ENCODE measurements at places on chromosomes 4 and X. TPM values are rescaled to one million over a fixed set of nuclear protein-coding genes. Genes with fewer than 3 reads are reported as not detected.

DNA sequence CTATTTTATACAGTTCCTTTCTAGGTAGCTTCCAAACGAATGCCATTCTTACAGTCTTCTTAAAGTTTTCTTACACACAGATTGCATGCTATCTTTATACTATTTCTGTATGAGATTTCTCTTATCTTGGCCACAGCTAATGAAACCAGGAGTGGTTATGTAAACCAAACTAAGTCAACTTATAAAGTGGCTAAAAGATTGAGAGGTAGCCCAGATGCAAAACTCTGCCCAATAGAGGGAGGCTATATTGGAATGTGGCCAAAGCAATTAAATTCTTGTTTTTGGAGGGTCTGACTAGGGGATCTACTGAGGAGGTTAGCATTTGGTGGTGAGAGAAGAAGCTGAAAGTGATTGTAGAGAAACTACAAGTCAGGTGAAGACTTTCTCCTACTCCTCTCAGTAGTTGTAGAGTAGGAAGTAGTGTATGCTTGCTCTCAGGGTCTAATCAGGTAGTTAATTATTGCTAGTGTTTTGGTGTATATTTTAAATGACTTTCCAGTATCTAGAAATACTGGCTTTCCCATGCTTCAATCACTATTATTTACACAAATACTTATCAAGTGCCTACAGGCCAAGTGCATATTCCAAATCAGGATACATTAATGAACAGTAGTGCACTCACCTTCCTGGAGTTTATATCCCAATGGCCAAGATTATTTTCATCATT is 104.2 kb upstream of the HPGD start:
- H3K4me1 ChIP-seq: no peaks in the 10 kb centered on the region
- no peak overlapping the region for H3K4me3 ChIP-seq
- no peaks in the 10 kb centered on the region for H3K27me3 ChIP-seq

DNA sequence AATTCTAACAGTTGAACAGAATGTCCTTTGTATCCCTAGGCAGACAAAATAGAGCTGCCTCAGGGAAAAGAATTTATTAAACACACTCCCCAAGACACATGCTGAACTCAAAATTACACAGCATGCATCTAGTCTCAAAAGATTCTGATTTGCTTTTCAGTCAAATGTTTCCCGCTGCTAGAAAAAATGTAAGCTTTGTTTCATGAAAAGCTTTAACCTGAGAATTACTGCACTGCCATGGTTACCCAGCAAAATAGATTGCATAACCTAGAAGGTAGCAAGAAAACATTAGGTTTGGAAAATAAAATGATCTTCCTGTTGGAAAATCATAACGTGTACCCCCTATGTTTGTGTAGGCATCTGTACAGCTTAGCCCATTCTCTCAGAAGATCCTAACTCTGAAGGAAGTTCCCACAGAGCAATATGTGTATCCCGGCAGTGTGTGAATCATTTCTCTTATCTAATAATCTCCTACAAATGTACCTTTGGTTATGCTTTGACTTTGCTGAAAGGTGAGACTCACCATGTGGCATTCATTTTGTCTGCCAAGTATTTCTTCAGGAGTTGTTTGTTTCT is 646.9 kb downstream of the STPG2 start:
- H3K4me1 ChIP-seq: no peaks in the 10 kb centered on the region
- no peak overlapping the region for H3K4me3 ChIP-seq
- H3K27ac ChIP-seq: no peak overlapping the region
- H3K36me3 ChIP-seq: no peaks in the 10 kb centered on the region

DNA sequence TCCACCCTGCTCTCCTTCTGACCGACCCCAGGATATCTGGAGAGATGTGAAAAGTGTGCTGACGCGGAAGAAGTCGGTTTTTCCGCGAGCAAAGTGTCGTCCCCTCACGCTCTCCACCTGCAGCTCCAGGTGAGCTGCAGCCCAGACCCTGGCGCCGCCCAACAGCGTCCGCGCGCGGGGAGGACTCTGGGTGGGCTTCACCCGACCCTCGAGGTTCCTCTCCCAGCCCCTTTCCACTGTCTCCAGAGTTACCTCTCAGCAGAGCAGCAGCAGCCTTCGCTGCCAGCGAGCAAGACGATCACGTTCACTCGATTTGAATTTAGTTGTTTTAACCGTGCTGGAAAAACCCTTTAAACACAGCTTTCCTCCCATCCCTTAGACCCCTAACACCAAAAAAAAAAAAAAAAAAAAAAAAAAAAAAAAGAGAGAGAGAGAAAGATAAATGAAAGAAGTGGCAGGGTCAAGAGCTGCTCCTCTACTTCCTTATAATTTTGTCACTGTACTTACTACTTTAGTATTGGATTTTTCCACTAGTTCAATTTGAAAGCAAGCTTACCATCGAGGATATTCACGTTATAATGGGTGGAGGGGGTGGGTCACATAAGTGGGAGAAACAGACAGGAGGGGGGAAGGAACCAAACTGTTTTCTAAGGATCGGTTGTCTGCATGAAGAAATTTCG is 758 bp upstream of the NR3C2 start:
- H3K4me1 ChIP-seq: no peaks in the 10 kb centered on the region
- peaks cover 15% of the 10 kb centered on the region for H3K27me3 ChIP-seq
- H3K36me3 ChIP-seq: no peaks in the 10 kb centered on the region

DNA sequence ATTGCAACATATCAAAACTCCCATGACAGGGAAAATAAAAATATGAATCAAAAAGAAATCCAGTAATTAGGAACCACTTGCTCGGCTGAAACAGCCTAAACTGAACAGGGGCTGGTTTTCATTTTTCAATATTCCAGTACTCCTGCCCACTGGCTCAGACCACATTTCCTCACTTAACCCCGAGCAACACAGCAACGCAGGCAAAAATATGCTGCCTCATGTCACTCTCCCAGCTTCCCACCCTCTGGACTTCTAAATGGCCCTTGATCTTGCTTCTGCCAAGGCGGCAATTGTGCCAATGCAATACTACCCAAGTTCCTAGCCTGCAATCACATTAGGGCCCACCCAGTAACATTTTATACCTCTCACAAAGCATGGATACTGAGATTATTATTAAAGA is 30.6 kb downstream of the USP46 start:
- DNase-seq: no peak
- H3K36me3 ChIP-seq: no peaks in the 10 kb centered on the region
- no peak overlapping the region for H3K4me3 ChIP-seq
- no peaks in the 10 kb centered on the region for H3K27me3 ChIP-seq
- H3K4me1 ChIP-seq: no peaks in the 10 kb centered on the region

GRCh38 chr4:123216543-123216942 is 180.1 kb upstream of the SPRY1 start:
- H3K27ac ChIP-seq: no peak overlapping the region
- no peaks in the 10 kb centered on the region for H3K27me3 ChIP-seq
- no peak for DNase-seq
- H3K36me3 ChIP-seq: no peaks in the 10 kb centered on the region
- H3K4me3 ChIP-seq: no peak overlapping the region
- H3K4me1 ChIP-seq: no peaks in the 10 kb centered on the region

GRCh38 chrX:122739770-122740169 is 444.3 kb upstream of the GRIA3 start:
- H3K27me3 ChIP-seq: no peaks in the 10 kb centered on the region
- no peaks in the 10 kb centered on the region for H3K36me3 ChIP-seq
- no peak overlapping the region for H3K27ac ChIP-seq
- no peaks in the 10 kb centered on the region for H3K4me1 ChIP-seq
- DNase-seq: no peak

DNA sequence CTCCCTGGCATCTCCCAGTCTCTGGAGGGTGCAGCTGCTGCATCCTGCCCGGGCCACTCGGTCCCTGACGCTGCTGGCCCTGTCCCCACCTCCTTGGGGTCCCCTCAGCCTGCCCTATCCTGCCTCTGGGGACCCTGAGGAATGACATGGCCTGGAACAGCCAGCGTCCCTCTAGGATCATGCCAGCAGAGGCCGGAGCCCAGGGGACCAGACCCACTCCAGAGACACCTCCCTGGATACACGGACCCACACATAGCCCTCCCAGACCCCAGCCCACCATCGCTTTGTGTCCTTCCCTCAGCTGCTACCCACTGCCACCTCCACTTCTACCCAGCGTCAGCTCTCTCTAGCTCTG is 35.5 kb downstream of the CPLX1 start:
- H3K4me1 ChIP-seq: peaks cover 4% of the 10 kb centered on the region
- H3K36me3 ChIP-seq: no peaks in the 10 kb centered on the region
- no peak overlapping the region for H3K4me3 ChIP-seq
- DNase-seq: no peak
- H3K27ac ChIP-seq: no peak overlapping the region
- H3K27me3 ChIP-seq: no peaks in the 10 kb centered on the region

GRCh38 chrX:12887767-12888166 is 18.7 kb upstream of the TLR8 start:
- no peaks in the 10 kb centered on the region for H3K4me1 ChIP-seq
- no peaks in the 10 kb centered on the region for H3K36me3 ChIP-seq
- H3K27me3 ChIP-seq: no peaks in the 10 kb centered on the region
- H3K27ac ChIP-seq: no peak overlapping the region

- no peak overlapping the region for H3K4me3 ChIP-seq
- no peaks in the 10 kb centered on the region for H3K27me3 ChIP-seq
- no peak overlapping the region for H3K27ac ChIP-seq
- H3K36me3 ChIP-seq: no peaks in the 10 kb centered on the region
- no peak for DNase-seq
These were observed 92.6 kb downstream of the TSPAN5 start for GRCh38 chr4:98565681-98566301.

GRCh38 chrX:84216406-84216805 is 28.4 kb upstream of the RPS6KA6 start:
- H3K4me3 ChIP-seq: no peak overlapping the region
- H3K27ac ChIP-seq: no peak overlapping the region
- no peaks in the 10 kb centered on the region for H3K36me3 ChIP-seq

DNA sequence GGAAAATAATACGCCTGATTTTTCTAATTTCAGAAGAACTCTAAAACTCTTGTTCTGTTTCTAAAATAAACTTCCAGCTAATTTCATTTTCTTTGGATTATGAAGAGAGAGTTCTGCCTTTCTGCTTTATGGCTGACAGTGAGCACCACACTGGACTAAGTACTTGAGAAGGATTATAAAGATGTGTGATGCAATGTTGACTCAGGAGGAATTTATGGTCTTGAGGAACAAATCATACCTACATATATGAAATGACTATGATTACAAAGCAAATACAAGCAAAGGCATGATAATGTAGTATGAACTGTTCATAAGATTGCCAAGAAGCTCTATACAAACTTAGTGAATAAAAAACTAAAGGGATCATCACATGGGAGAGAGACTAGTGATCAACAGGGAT is 13.0 kb upstream of the SLC25A5 start:
- no peak overlapping the region for H3K4me3 ChIP-seq
- no peaks in the 10 kb centered on the region for H3K27me3 ChIP-seq
- H3K27ac ChIP-seq: no peak overlapping the region
- no peak for DNase-seq
- H3K4me1 ChIP-seq: no peaks in the 10 kb centered on the region

DNA sequence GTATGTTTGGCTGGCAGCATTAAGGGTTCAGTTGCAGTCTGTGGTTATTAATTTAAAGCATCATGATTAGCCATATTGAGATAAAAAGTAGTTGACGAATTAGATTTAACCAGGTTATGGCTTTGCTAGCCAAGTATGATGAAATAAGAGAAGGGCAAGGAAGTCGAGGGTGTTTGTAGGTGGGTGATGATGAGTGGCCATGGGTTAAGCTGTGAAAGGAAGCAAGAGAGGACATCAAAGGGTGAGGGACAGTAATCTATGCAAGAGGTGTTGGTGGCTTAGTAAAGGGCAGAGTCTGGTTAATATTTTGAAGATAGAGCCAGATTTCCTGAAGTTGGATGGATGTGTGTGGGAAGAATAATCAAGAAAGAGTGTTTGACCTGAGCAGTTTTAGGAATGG is 44.5 kb downstream of the STIM2 start:
- no peaks in the 10 kb centered on the region for H3K27me3 ChIP-seq
- H3K4me3 ChIP-seq: no peak overlapping the region
- no peak for DNase-seq
- no peak overlapping the region for H3K27ac ChIP-seq
- no peaks in the 10 kb centered on the region for H3K4me1 ChIP-seq

- H3K4me3 ChIP-seq: no peak overlapping the region
- DNase-seq: no peak
These were observed 60.8 kb upstream of the IL2 start for GRCh38 chr4:122517345-122517744.

GRCh38 chr4:173936861-173937260 is 346.6 kb downstream of the FBXO8 start:
- no peaks in the 10 kb centered on the region for H3K27me3 ChIP-seq
- H3K4me1 ChIP-seq: no peaks in the 10 kb centered on the region
- H3K36me3 ChIP-seq: no peaks in the 10 kb centered on the region
- DNase-seq: no peak

GRCh38 chr4:92714640-92715039 is 410.9 kb downstream of the GRID2 start:
- H3K4me3 ChIP-seq: no peak overlapping the region
- H3K27me3 ChIP-seq: no peaks in the 10 kb centered on the region
- no peaks in the 10 kb centered on the region for H3K36me3 ChIP-seq
- H3K4me1 ChIP-seq: no peaks in the 10 kb centered on the region
- no peak overlapping the region for H3K27ac ChIP-seq

DNA sequence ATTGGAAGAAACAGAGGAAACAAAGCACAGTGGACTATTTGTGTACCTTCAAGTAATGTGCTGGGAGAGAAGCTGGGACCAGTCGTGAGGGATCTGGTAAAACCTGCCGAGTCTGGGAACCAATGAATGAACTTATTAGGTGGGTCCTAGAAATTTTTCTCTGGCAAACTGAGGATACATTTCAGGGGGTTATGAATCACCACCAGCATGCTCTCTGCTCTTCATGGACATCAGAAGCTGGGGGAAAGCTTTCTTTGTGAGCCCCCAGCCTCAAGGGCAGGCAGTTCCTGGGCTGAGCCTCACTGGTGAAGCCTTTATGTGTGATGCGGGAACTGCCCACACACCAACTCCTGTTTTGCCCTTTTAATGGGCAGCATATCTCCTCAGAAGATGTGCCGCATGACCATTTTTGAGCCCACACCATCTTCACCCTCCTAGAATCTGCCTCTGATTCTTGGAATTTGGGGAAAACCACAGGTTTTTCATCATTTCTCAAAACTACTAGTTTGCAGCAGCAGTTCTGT is 95.4 kb upstream of the ENPP6 start:
- no peak for DNase-seq
- H3K36me3 ChIP-seq: no peaks in the 10 kb centered on the region
- no peaks in the 10 kb centered on the region for H3K4me1 ChIP-seq
- no peak overlapping the region for H3K4me3 ChIP-seq
- H3K27me3 ChIP-seq: no peaks in the 10 kb centered on the region
- H3K27ac ChIP-seq: no peak overlapping the region

GRCh38 chr4:138772366-138772765 is 243.2 kb upstream of the NOCT start:
- H3K4me3 ChIP-seq: no peak overlapping the region
- H3K27ac ChIP-seq: no peak overlapping the region
- no peaks in the 10 kb centered on the region for H3K4me1 ChIP-seq
- H3K27me3 ChIP-seq: no peaks in the 10 kb centered on the region
- H3K36me3 ChIP-seq: no peaks in the 10 kb centered on the region

- no peaks in the 10 kb centered on the region for H3K4me1 ChIP-seq
- no peaks in the 10 kb centered on the region for H3K36me3 ChIP-seq
- no peaks in the 10 kb centered on the region for H3K27me3 ChIP-seq
- no peak for DNase-seq
These were observed 45.5 kb upstream of the PPP1R2C start for GRCh38 chrX:42823443-42823842.

- no peaks in the 10 kb centered on the region for H3K4me1 ChIP-seq
- no peaks in the 10 kb centered on the region for H3K36me3 ChIP-seq
- no peak overlapping the region for H3K27ac ChIP-seq
- no peak overlapping the region for H3K4me3 ChIP-seq
- no peaks in the 10 kb centered on the region for H3K27me3 ChIP-seq
- DNase-seq: no peak
These were observed 14.3 kb downstream of the TEC start for GRCh38 chr4:48255072-48255958.

The SLC2A9 gene
- 3.5 TPM for total RNA-seq

The EVC gene
- 12.1 TPM for total RNA-seq

The VCX3A gene
- total RNA-seq: not detected

The GLOD5 gene
- not detected for total RNA-seq

The WDR17 gene
- 4.2 TPM for total RNA-seq

The PPBP gene
- total RNA-seq: not detected

Data from Panc1 (cell line).